Cortex of kidney (tissue), 1 donor: ENCODE measurements at places on chromosomes 3 and 15.

DNA sequence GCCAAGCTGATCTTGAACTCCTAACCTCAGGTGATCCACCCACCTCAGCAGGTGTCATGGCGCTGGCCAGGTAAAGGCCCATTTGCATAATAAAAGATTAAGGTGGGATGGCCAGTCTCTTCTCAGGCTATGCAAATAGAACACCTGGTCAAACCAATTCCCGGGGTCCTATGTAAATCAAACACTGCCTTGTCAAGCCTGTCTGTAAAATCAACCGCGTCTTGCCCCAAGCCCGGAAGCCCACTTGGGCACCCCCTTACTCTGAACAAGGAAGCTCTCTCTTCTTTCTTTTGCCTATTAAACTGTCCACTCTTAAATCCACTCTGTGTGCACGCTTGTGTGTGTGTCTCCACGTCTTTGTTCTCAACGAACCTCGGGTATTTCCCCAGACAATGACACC, 13.0 kb upstream of the POC1A start:
- DNase-seq: no peak

GRCh38 chr3:195549931-195550519, 6.9 kb upstream of the PPP1R2 start:
- no peak for DNase-seq

DNA sequence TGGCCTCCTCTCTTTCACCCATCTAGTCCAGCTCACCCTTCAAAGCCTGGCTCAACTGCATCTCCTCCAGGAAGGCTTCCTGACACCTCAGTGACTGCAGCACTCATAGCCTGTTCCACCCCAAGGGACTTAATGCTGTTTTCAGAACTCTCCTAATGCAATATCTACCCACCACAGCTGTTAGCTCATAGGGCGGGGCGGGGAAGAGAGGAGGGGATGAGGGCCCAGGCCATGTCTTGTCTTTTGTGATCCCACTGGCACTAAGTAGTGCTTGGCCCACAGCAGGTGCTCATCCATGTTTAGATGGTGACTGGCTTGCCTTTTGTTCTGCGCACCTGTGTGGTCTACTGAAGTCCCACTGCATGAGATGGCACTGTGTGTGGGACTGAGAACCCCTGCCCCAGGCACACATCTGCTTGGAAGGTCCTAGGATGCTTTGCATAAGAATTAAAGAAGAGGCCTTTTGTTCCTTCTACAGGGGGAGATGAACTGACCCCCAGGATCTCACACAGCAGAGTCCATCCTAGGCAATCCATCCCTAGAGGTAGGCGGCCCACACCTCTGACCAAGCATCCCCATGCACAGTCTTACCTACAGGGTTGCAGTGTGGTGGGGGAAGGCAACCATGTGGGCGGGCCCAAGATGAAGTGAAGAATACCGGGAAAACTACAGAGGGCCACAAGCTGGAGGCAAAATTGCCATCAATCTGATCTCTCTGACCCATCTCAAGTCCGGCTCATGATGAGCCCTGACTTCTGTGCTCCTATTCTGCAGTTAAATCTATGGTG, 23.0 kb downstream of the SLC12A8 start:
- DNase-seq: no peak

GRCh38 chr3:177824190-177824786, 627.0 kb upstream of the TBL1XR1 start:
- no peak for DNase-seq

GRCh38 chr3:14222900-14223594, 44.4 kb downstream of the LSM3 start:
- DNase-seq: no peak

DNA sequence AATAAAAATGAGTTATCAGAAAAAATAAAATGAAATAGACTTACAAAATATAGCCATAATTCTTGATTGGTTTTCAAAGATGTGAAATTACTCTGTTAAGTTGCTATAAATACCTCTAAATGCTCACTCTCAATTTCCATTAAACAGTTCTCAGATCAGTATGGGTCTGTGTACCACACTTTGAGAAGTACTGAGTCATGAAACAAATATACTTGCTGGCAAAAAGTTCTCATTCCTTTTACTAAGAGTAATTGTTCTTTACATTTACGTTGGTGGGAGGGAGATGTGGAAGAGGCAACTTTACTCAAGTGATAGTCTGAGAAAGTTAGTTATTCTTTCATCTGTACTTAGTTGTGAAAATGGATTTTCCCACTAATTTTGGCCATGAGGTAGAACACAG, 96.3 kb downstream of the ZNF385D start:
- no peak for DNase-seq

DNA sequence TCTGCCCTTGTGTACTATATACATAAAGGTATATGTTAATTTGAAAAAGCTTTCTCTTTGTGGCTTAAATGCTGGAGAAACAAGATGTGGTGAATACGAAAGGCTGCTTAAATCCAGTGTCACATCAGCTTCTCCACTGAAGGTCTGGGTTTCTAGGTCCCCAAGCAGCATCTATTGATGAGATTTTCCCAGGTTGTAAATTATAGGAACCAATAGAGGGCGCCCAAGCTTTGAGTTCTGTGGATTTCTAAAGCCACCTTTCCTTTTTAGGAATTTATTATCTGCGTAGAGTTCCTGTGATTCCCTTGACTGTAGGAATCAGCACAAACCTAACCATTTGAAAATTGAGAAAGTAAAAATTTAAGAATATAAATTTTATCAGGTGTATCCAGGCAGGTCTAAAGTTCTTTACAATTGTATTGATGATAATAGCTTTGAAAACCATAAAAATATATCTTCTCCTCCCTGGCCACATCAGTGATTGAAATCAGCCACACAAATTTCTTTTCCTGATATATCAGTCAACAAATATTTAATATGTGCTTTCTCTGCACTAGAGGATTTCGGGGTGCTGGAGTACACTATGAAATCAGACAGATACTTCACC, 88.3 kb upstream of the ADAMTSL3 start:
- DNase-seq: no peak

- DNase-seq: no peak
Measured at GRCh38 chr3:116743062-116743461, 33.5 kb downstream of the TUSC7 start.

DNA sequence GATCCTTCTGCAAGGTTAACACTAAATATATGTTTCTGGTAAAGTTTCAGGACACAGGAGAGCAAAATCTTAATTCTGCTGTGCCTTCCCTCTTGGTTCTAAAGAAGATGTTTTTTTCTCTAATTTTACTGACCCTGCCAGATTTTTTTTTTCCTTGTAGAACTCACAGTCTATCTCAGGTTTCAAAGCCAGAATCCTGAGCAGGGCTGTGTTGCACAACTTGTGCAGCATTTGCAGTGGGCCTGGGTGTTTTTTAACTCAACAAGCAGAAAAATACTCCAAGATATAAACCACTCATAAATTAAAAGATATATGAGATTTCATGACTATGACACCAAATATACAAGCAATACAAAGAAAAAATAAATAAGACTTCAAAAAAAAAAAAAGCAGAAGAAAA, 40.2 kb upstream of the ARF4 start:
- DNase-seq: no peak

- DNase-seq: no peak
Measured at GRCh38 chr15:85401108-85401774, 20.8 kb downstream of the AKAP13 start.

GRCh38 chr3:25339225-25339624, 88.8 kb upstream of the RARB start:
- DNase-seq: no peak

DNA sequence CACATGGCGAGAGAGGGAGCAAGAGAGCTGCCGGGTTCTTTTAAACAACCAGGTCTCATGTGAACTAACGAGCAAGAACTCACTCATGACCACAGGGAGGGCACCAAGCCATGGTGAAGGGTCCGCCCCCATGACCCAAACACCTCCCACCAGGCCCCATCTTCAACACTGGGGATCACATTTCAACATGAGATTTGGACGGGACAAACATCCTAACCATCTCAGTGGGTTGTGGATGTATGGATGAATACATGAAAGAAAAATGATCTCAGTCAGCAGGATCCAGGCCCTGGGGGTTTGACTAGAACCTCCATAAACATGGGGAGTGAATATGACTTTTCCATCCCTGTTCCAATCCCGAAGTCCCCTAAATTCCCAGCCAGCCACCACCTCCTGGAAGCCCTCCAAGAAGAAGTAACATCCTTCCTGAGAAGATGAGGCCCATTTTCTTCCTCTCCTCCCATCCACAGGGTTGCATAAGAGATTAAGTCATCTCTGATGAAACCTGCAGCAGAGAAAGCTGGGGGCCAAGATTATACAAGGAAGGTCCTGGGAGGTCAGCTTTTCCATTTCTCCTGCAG, 9.5 kb downstream of the CAV3 start:
- DNase-seq: no peak

DNA sequence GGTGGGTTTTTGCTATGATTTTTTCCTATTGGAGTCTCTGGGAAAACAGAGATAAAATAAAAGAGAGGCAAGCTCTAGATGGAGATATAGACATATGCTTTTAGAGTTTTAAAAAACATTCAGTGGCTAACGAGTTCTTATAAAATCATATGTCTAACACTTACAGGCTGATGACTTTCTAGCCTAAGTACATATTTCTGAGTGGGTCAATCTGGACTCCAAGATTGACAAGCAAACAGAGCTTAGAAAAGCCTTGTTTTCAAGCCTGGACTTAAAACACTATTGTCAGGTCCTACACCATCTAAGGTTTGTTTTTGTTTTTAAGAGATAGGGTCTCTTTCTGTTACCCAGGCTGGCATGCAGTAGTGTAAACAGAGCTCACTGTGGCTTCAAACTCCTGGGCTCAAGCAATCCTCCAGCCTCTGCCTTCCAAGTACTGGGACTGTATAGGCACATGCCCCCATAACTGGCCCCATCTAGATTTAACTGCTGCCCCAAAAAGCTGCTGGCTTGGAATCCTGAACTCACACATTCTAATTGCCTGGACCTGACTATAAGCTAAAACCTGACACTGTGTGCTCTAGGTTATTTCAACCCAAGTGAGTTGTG, 86.3 kb downstream of the FBXL22 start:
- DNase-seq: no peak

- DNase-seq: no peak
Measured at GRCh38 chr3:36444909-36445308, 64.6 kb downstream of the STAC start.

- no peak for DNase-seq
Measured at GRCh38 chr3:15263120-15263519, 57.1 kb downstream of the CAPN7 start.

GRCh38 chr3:138124188-138124587, 8.0 kb downstream of the A4GNT start:
- DNase-seq: no peak

DNA sequence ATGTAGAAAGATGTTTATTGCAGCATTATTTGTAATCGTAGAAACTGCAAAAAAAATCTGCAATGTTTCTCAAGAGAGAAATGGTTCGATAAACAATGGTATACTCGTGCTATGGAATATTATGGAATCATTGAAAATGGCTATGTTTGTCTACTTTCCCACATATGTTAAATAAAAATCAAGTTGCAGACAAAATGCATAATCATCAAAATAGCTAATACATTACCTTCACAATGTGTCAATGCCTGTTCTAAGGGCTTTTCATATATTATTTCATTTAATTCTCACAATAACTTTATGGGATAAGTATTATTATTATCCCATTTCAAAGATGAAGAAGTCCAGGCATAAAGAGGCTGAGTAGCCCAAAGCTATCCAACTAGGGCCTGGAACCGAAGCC, 2.2 kb upstream of the EIF2B5 start:
- no peak for DNase-seq

DNA sequence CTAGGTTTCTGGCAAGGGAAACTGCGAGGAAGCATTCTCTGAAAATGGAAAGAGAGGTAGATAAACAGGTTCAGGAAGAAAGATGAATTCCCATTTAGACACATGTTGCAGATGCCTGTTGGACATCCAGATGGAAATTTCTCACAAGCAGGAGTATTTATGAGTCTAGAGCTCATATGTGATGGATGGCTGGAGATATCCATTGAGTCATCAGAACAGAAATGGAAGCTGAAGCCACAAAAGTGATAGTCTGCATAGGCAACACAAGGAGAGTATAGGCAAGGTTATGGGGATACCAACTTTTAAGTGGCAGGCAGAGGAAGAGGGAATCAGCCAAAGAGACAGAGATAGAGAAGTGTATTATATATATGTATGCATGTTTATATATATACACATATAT, 6.3 kb upstream of the RAMAC start:
- DNase-seq: no peak

- DNase-seq: no peak
Measured at GRCh38 chr3:100463646-100464155, 28.7 kb upstream of the TMEM45A start.

DNA sequence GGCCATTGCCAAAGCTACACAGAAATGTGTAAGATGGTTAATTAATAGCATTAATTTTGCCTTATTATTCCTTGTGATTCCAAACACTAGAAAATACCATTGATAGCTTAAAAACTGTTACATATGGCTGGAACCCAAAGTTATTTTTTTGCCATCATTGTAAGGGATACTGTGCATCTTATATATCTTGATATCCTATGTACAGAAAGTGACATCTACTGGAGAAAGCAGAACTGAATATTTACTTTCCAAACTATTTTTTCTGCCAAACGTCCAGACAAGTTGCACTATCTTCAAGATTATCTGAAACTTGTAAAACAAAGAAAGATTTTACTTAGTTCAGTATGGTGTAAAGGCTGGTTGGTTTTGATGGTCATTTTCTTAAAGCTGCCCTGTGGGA, 33.3 kb upstream of the MEIS2 start:
- no peak for DNase-seq

DNA sequence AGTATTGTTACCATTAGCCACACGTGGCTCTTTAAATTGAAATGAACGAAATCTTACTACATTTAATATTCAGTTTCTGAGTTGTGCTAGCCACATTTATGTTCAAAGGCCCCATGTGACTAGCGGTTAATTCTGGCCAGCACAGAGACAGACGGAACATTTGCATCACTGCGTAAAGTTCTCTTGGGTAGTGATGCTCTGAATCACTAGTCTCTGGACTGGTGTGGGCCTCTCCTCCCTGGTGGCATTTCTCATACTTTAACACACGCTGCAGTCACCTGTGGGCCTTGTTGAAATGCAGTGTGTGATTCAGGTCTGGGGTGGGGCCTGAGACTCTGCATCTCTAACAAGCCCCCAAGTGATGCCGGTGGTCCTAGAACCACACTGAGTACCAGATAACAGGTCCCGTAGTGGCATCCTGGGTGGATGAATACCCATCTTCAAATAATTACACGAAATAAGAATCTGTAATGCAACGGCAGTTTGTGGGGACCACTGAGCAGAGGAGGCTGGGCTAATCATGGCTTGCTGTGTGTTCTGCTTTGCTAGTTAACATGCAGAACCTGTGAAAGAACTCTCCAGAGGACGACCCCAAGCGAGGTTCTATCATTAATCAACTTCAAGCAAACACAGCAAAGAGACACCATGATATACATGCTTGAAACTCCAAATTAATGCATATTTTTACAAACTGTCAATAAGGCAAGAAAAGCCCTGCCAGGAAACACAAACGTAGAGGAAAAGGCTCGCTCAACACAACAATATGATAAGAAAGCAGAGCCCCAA, 623.8 kb downstream of the FOXP1 start:
- no peak for DNase-seq
